ENCODE measurements at places on chromosomes 6 and 20.

GRCh38 chr6:17267566-17267965, 13.6 kb upstream of the RBM24 start:
- DNase-seq = no peak

DNA sequence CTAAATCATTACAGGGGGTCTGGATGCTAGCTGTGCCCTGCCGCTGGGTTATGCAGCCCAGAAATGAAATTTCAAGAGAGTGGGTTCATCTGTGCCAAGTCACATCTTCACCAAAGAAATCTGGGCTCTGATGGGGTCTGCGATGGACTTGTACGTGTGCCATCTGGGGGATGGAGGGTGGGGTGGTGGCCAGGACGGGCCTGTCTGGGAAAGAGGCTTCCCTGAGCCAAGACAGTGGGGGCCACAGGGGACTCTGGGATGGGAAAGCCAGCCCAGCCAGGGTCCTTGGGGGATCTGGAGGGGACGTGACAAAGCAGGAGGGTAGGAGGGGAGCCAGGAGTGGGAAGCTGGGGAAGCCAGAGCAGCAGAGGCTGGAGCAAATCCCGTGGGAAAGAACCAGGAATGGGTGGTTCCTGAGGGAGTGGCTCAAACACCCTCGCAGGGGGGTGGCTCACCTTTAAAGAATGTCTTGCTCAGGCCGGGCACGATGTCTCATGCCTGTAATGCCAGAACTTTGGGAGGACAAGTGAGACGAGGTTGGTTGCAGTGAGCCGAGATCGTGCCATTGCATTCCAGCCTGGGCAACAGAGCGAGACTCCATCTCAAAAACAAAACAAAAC, 36.3 kb upstream of the SULF2 start:
- no peak for DNase-seq

GRCh38 chr6:29816030-29816429, 11.6 kb upstream of the HLA-G start:
- no peak for DNase-seq

- no peak for DNase-seq
These were observed 59.2 kb downstream of the RBM38 start for GRCh38 chr20:57450419-57450818.

DNA sequence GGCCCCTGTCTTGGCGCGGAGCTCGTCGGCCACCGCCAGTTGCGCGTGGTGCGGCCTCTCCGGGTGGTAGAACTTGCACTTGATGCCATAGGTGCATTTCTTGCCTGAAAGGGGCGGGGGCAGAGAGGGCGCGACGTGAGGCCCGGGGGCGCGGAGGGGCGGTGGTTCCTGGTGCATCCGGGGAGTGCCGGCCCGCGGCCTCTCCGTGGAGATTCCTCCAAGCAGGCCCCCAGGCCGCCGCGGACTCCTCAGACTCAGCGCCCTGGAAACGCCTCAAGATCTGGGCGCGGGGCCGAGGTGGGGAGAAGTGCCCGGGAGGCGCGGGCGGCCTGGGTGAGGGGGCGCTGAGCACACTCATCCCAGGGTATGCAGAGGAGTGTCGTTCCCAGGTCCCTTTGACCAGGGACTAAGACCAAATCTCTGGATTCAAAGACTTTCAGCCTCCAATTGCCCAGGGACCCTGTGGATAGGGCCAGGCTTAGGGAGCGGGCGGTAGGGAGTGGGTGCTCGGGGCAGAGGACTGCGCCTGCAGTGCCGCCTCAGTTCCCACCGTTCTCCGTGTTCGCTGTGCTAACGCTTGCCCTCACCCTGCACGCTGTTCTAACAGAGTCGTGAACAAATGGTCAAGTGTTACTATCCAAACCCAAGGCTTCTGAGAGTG, 33.3 kb downstream of the ZC3H12D start:
- no peak for DNase-seq

DNA sequence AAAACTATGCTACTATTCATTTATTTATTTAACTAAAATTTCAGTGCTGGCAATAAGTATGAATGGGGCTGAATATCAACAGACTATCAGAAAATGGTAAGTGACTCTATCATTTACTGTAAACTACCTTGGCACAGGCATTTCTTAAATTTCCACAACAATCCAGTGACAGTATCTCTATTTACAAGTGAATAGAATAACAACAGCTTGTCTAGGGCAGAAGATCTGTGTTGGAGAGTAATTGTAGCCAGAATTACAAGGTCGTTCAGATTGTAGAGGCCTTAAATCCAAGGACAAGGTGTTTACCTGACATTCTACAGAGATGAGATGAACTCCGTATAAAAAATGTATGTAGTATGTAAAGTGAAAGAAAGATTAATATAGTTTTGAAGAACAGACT, 193.8 kb upstream of the SIM1 start:
- no peak for DNase-seq

GRCh38 chr6:209432-210103, 82.7 kb upstream of the DUSP22 start:
- peak; percentile 56 for DNase-seq

DNA sequence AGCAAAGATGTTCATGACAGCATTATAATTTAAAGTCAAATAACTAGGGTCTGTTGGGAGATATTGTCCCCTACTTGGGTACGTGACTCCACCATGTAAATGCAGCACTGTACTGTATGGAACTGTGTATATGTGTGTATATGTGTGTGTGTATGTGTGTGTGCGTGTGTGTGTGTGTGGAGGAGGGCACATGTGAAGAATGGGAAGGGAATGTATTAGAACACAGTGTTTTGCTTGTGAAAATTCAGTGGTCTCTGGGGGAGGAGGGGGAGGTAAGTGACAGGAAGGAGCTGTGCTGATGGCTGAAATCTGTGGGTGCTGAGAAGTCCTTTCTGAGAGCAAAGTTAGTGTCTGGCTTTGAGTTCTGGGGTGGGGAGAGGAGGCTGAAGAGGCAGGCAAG, 23.9 kb upstream of the VEGFA start:
- no peak for DNase-seq

- DNase-seq = no peak
These were observed 2.0 kb downstream of the TRAF3IP2 start for GRCh38 chr6:111603685-111604084.

DNA sequence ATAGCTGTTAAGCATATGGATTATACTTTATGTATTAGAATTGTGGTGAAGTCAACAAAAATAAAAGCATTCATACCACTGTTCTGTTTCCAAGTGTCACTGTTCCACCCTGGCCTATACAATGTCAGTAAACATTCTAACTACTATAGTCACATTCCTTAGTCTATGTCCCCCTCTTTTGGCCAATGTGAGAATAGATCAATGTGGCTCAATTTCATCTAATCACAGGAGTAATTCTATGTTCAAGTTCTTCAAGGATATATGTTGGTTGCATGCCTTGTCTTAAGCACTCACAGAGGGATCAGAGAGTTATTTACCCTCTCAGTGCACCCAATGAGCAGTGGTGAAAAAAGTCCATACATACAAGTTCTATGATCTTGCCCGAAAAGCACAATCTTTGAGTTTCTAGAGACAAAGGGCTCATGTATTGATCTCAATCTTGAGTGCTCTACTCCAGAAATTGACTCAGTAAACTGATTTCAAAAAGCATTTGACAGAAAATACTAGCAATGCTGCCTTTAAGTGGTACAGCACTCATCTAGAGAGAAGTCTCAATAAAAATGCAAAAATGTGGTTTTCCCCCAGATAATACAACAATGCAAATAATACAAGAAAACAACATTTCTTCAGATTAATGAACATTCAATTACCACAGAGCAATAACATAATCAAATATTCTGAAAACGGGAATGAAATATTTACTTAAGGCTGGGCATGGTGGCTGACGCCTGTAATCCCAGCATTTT, 16.5 kb downstream of the SMLR1 start:
- DNase-seq = peak; percentile 4

DNA sequence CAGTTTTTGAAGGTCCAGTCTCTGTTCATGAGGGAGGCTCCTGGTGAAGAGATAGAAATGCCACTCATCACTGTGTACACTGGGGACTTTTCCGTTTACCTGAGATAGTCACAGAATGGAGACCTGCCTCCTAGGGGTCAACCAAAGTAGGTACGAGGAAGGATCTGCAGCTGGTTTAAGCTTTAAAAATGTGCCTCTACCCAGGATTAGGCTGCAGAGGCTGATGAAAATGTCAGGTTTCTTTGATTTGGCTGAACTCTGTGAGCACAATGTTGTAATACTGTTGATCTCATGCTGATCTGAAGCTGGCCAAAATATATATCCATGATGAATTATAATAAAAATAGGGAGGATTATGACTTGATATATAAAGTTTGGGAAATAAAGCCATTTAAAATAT, 182.7 kb downstream of the ADAT2 start:
- DNase-seq = no peak

DNA sequence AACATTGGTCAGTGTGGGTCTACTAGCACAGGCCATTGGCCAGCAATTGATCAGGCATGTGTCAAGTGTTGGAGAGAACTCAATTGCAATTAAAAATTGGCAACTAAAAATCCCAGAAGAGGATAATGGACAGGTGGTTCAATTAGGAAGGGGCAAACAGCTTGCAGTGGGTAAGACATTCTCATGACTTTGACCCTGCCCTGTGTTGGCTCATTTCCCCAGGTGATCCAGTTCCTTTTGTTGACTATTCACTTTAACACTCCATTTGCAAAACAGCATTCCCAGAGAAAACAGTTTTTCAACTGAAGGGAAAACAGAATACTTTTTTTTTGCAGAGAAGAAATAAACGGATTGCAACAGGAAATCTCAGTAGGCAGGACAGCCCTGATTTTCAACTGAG, 28.9 kb upstream of the SCGN start:
- no peak for DNase-seq

- no peak for DNase-seq
These were observed 56.5 kb upstream of the CST7 start for GRCh38 chr20:24892522-24892921.

Measured in activated CD4-positive, alpha-beta T cell treated with anti-CD3 and anti-CD28 coated beads, Interleukin-2, amount 50 U/mL, for 24 hours (primary cell).